ENCODE measurements at places on chromosomes 11 and 22.

GRCh38 chr22:41436322-41437113 lies 10.1 kb downstream of the TOB2 start:
- no peak for DNase-seq

DNA sequence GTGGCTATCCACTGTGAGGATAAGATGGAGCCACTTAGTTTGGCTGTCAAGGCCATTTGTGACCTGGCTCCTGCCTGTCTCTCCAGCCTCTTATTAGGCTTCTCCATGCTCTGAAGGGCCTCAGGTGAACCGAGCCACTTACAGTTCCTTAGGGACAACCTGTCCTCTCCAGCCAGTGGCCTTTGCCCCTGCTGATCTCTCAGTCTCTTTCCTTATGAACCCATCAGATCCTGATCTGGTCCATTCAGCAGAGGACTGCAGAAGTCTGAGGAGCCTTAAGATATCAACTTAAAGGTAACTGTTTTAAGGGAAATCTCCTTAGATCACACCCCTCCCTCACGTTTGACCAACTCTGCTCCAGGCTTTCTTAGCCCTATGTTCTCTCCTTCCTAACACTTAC lies 2.4 kb downstream of the DUSP18 start:
- DNase-seq = no peak

- DNase-seq = no peak
These were observed 10.6 kb upstream of the GAB2 start for GRCh38 chr11:78428266-78428636.

DNA sequence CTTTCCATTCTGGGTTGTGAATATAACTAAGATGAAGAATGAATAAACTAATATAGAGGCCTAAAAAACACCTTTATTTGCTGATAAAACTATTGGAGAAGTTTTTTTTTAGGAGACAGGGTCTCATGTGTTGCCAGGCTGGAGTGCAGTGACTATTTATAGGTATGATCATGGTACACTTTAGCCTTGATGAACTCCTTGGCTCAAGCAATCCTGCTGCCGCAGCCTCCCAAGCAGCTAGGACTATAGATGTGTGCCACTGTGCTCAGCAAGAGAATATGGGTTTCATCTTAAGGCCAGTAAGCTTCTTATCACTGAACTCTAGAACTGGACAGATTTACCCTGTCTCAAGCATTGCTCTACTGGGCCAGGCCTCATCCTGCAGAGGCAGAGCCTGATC lies 26.6 kb downstream of the CCDC90B start:
- no peak for DNase-seq

DNA sequence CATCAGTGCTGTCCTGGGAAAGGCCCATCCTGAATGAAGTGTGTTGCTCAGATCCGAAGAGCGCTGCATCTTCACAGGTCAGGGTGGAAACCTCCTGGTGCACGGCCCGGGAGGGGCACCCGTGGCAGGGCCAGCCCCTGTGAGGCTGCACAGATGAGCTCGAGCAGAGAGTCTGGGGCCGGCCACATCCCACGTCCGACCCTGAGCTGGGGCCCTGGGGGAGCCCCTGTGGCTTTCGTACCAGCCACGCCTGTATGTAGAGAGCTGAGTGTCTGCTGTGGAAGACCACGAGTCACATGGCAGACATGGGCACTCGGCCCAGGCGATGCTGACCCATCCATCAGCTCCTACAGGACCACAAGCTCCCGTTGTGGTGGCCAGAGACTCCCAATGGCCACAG lies 24.9 kb upstream of the SEPTIN5 start:
- no peak for DNase-seq

GRCh38 chr22:48871176-48871840 lies 956.4 kb downstream of the BRD1 start:
- DNase-seq = no peak

- no peak for DNase-seq
These were observed 2.8 kb downstream of the SLC17A6 start for GRCh38 chr11:22340701-22341587.

DNA sequence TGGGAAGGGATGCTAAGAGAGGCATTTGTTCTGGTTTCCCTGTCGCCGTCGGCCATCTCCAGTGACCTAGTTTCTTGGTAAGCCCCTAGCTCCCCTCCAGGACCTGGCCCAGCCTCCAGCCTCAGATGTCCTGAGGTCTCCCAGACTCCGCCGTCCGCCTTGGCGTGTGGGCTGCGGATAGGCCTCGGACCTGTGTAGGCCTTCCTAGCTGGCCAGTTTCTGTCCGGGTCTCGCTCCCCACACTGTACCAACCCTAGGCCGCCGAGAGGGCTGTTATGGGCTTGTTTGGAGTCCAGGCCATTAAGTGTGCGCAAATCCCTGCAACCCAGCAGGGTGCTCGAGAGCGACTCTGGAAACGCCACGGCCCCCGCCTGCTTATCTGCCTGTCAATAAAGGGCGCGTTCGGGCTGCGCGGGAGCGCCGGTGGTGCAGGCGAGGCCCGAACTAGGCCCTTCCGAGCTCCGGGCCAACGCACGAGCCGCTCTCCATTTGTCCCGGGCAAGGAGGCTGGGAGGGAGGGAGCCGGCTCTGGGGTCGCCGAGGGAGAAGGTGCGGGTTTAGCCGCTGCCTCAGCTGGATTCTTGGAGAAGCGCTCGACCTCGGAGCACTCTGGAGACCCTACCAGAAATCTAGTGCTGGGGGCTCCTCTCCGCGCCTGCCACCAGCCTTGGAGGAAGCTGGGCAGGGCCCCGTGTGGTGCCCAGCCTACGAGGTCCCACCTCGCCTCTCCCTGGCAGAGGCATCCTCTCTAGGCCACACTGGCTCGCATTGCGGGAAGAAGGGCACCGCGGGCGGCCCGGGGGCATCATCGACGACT lies 8.7 kb upstream of the PAX6 start:
- DNase-seq = no peak
